Smooth muscle cell of the pulmonary artery (primary cell): ENCODE measurements at places on chromosomes 1 and 21. TPM values are rescaled to one million over a fixed set of nuclear protein-coding genes. Genes with fewer than 3 reads are reported as not detected.

Gene ZNF281
- total RNA-seq: 31.8 and 34.9 TPM in 2 replicates

Gene RASSF5
- 5.7 and 6.1 TPM in 2 replicates for total RNA-seq

Gene IGSF9
- 0.36 TPM in 1 of 2 replicates, not detected in the other for total RNA-seq

Gene CD1E
- not detected in 2 replicates for total RNA-seq

Gene SPRR2E
- total RNA-seq: not detected in 2 replicates

Gene CNR2
- not detected in 2 replicates for total RNA-seq

Gene SESN2
- total RNA-seq: 15.8 and 32.8 TPM in 2 replicates

Gene ASCL5
- not detected in 2 replicates for total RNA-seq

Gene TSTD1
- total RNA-seq: 7.6 and 10.1 TPM in 2 replicates

Gene PDPN
- 1.1 and 17.3 TPM in 2 replicates for total RNA-seq

Gene TIAM1
- total RNA-seq: 2.8 and 3.8 TPM in 2 replicates
